ENCODE measurements at places on chromosomes 6 and 20. TPM values are rescaled to one million over a fixed set of nuclear protein-coding genes. Genes with fewer than 3 reads are reported as not detected.

DNA sequence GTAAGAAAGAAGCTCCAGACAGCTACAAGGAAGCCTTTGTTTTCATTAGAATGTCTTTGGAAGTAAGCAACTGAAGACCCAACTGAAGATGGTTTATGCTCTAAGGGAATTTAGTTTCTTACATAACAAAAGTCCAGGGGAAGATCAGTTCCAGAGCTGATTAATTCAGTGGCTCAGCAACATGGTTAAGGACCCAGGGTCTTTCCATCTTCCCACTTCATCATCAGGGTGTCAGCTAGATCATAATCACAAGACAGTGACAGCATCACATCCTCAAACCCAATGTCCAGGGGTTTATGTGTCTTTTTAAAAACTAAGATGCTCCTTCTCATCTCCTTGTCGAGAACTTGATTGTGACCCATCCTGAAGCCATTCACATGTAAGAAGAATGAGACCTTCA, 119.7 kb upstream of the PRDM1 start:
- DNase-seq: no peak

- DNase-seq: no peak
These were observed 32.7 kb downstream of the OGFRL1 start for GRCh38 chr6:71321314-71321713.

DNA sequence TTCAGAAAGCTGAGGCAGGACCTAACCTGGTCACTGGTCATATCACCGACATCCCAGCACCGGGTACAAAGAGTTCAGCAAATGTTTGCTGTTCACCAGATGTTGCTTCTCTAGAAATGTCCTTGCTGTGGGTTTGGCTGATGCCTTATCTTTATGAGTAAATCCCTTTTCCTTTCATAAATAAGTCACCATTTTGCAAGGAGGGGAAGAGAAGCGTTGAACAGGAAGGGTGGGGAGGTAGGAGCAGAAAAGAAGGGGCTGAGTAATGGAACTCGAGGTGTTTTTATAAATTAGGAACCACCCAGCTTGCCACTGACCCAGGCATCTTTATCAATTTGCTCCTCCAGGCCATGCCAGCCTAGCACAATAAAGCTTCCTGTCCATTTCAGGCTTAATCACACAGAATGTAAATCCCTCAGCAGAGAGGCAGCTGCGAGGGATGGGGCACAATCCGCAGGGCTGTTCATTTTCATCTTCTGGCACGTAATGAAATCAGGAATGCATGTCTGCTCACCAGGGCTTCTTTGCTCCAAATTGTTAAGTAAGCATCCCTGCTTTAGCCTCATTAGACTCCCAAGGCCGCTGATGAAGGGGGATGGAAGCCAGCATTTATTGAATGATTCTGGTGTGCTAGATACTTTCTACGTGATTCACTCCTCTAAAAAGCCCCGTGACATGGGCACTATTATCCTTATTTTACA, 371.9 kb upstream of the CHD6 start:
- no peak for DNase-seq

DNA sequence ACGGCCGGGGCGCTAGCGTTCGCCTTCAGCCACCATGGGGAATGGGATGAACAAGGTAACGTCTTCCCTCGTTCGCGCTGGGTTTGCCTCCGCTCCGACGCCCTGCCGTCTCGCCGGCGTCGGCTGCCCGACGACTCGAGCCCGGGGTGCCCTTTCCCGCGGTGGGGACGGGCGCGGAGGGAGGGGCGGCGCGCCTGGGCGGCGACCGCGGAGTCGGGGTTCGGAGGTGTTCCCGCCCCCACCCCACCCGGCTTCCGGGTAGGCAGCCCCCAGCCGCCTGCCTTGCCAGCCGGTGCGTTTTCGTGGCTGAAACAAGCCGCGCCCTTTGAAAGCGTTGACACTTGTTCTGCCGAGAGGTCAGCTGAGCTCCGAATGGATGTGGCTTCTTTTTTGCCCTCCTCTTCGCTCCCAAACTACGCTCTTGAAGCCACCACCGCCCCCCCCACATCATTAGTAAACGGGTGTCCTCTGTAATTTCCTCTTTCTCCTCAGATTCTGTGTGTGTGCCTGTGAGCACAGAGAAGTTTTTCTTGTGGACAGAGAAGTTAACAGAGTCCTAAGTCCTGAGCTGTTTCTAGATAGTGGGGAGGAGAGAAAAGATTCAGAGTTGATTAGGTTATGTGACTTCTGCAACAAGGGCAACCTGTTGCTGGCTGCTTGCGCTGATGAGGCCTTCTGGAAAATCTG, 362 bp downstream of the DUSP22 start:
- DNase-seq: peak; percentile 66

DNA sequence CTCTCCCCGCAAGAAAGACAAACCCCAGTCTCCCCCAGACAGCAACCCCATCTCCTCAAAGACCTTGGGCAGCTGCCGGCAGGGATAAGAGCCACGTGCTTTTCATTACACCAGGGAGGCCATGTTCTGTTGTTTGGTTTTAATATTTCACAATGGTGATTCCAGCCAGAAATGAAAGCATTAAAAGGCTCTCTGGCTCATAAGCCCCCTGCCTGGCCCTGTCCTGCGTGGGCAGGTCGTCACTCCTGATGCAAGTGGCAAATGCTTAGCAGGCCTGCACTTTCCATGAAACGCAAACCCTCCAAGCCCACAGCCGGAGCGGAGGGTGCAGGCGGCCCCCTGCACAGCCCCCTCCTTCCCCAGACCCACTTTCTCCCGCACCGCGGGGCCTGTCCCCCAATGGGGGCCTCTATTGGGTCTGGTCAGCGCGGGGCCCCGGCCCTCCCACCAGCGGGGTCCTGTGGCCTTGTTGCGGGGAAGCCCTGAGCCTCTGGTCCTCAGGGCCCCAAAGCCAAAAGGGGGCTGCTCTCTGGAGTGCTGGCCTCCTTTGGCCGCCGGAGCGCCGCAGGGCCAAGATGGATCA, 77.2 kb downstream of the TMEM242 start:
- peak; percentile 74 for DNase-seq

DNA sequence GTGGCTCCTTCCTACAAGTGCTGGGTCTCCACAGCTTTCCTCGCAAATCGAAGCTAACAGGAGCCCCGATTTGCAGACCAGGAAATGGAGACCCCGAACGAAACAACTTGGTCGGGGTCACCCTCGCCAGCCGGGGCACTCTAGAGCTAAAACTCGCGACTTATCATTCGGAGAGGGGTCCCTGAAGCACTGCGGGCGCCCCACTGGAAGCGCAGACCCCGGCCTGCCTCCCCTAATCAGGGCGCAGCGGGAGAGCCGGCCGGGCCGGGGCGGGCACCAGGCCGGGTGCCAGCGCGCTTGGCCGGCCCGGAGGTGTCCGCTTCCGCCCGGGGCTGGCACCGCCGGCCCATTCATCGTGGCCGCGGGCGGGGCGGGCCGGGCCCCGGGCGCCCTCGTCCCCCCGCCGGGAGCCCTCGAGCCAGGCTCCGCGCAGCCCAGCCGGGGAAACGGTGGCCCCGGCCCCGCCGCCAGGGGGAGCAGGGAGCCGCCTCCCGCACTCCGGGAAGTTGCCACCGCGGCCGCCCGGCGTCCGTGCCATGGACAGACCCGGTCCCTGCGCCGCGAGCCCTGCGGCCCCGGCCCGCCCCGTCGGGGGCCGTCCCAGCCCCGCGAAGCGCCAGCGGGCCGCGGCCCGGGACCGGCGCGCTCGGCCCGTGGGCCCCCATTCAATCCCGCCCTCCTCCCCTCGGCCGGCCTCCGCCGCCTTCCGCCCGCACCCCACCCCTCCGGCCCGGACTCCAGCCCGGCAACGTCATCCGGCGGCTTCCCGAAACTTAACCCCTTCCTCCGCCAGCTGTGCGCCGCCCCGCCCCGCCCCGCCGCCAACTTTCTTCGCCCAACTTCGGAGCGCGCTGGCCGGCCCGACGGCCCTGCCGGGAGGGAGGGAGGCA, 961 bp downstream of the RRBP1 start:
- DNase-seq: peak; percentile 86

- no peak for DNase-seq
These were observed 11.6 kb upstream of the ITPR3 start for GRCh38 chr6:33609528-33609927.

DNA sequence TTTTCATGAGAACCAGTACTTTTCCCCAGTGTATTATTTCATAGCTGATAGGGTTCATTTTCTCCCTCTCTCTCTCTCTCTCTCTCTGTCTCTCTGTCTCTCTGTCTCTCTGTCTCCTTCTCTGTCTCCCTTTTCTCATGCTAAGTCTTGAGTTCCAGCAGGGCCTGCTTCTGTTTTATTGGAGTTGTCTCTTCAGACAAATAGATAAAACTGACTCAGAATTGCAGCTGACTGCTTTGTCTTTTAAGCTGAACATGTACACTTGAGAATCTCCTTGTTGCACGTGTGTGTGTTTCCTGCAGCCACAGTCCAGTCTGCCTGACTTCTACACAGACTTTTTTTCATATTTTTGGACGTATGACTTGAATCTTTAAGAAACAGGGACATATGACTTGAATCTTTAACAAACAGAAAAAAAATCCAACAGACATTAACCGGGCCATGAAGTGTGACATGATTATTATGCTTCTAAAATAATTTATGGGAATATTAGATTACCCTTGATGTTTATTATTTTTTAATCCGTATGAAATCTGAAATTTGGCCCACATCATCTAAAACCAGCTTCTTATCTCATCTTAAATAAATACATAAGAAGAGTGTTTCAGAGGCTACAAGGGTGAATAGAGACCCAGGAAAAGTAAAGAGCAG, 71.5 kb downstream of the JAG1 start:
- no peak for DNase-seq

DNA sequence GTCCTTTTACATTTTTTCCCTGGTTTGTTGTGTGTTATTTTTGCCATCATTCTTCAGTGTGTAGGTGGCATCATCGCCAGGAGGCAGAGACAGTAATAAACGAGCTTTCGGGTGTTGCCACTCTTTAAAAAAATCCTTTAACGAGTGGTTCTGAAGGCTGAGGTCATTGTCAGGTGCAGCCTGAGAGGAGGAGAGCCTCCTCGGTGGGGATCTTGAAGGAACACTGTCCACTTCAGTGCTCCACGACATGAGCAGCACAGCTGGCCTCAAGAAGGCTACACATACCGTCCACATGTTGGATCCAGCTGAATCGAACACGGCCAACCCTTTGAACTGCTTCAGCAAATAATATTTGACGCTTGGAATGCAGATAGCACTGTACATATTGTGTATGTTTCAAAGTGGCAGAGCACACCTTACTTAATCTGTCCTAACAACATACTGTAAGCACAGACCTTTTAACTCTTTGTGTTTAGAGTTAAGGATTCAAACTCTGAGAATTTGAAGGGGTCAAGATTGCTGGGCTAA, 48.0 kb upstream of the FOXQ1 start:
- DNase-seq: no peak

Gene GSTA1
- not detected for polyA plus RNA-seq

Data from muscle of back (tissue), 13 donors.